Caco-2 (cell line): ENCODE measurements at places on chromosomes 6 and 20.
A peak's percentile ranks its signal among the peaks of the same experiment; 100 is the strongest.

DNA sequence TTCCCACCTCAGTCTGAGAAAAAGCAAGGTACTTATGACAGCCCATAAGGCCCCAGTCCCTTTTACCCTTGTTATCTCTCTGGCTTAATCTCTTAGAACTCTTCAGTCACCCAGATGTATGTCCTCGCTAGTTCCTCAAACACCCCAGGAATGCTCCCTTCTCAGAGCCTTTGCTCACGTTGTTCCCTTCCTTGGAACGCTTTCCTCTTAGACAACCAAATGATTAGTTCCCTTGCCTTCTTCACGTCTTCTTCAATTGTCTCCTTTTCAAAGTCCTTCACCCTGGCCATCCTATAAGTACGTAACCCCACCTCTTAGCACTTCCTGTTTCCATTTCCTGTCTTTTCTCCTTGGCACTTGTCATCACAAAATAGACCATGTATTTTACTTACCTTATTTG, 1.1 kb upstream of the APOBEC2 start:
- no peak for DNase-seq

DNA sequence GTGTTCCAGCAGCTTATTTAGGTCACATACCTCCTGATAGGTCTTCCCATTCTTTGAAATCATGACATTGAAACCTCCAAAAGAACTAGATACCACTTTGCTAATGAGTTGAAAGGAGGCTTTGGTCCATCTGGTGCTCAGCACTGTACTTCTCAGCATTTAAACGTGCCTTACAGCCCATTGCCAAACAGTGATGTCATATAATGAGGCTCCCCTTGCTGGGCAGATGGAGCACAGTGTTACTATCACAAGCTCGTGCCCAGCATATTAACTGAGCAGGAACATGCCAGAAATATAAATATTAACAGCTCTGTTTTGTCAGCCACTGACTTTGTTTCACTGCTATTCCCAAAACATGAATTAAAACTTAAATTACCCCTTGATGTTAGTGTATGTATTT, 25.5 kb upstream of the MAPK13 start:
- no peak for DNase-seq

DNA sequence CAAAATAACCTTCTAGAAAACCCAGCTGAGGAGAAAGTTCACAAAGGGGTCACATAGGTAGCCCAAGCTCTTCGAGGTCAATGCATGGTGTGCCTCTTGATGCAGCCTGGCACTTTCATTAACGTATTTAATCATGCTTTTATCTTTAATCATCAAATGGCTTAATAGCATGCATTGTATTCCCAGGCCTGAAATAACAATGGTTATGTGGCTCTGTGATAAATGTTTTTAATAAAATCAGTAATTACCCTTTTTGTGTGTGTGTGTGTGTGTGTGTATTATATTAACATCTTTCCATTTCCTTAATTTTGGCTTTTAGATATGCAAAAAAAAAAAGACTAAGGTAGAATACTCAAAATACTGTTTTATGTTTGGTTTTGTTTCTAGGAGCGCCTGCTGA, 681.8 kb downstream of the PTPRT start:
- DNase-seq = no peak

DNA sequence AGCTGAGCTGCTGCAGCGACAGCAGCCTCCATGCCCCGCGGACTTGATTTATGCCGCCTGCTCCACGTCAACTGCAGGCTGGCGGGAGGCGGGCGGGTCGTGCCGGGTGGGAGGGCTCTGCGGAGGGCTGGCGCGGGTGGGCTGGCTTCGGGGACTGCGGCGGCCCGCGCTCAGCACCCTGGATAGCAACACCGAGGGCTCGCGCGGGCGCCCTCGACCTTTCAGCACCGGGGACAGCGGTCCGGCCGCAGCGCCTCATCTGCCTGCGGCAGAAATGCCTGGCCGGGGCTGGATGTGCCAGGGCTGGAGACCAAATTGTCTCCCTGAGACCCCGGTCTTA, 792 bp downstream of the SNAP25 start:
- peak; percentile 62 for DNase-seq

DNA sequence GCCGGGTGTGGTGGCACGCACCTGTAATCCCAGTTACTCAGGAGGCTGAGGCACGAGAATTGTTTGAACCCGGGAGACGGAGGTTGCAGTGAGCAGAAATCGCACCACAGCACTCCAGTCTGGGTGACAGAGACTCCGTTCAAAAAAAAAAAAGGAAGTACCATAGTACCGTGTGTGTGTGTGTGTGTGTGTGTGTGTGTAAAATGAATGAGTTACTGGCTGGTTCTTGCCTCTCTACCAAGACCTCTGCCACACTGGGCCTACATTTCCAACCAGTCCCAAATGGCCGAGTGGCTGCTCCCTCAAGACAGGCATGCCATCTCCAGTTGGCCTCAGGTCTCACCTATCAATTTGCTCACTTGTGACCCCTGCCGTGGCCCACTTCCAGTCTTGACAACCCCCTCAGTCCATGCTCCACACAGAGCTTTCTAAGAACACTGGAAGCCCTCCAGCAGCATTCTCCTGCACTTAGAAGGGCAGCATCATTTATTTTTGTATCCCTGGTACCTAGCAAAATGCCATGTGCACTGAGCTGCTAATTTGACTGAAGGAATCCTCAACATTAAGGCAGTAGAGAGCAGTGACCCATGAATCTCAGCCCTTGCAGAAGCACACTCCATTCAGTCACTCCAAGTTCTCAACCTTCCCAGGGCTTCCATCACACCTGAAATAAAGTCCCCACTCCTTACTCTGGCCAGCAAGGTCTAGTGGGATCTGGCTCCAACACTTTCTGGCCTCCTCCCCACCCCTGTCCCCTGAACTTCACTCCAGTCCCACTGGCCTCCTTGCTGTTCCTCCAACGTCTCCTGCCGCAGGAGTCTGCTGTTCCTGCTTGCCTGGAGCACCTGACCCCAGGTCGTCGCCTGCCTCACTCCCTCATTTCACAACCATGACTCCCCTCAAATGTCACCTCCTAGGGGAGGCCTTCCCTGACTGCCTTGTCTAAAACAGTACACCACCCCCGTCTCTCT, 29.9 kb downstream of the COX4I2 start:
- peak; percentile 65 for DNase-seq

DNA sequence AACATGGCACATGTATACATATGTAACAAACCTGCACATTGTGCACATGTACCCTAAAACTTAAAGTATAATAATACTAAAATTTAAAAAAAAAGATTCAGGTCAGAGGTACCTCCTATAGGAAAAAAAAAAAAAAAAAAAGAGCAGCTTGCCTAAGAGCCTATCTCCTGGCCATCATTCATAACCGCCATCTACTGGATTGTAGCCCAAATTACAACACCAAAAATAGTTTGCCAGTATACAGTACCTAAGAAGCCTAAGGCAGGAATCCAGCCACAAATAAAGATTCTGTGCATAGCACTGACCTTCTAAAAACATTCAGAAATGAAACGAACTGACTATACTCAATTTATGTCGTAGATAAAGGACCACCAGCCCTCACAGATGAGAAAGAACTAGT, 438.4 kb upstream of the ADGRB3 start:
- no peak for DNase-seq

- DNase-seq = no peak
Measured at GRCh38 chr6:82381278-82381677, 17.7 kb downstream of the TPBG start.

GRCh38 chr6:20918868-20919267, 384.6 kb downstream of the CDKAL1 start:
- DNase-seq = no peak

DNA sequence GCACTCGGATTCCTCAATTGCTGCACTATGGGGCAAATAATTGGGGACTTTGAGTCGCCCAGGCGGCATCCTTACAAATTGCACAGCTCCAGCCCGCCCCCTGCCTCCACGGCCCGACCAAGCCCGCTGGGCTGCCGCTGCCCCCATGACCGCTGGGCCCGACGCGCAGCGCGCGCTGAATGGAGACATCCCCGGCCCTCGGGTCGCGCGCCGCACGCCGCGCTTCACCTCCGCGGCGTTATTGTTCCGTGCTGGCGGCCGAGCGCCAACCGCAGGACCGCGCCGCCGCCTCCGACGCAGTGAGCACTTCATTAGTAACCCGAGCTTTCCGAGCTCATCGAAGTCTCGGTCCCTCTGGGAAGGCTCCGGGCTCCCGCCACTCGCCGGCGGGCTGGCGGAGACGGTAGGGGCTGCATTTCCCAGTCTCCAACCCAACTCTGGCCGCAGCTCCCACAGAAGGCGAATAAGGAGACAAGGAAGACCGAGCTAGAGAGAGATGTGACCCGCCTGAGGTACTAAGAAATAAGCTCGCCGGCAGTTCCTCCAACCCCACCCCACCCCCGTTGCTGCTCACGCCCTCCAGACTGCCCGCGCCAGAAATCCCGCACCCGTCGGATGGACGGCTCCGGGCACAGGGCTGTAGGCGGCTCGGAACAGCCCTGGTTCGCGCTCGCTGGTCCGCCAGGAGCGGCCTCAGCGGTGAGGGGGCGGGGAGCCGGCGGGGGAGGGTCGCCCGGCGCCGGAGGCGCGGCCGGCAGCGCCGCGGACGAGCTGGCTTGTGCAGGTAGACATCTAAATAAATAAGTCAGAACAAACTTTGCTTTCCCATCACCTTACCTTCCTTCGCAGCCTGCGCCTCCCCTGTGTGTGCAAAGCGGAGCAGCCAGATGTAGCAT, 703 bp downstream of the EPHA7 start:
- DNase-seq = peak; percentile 18

- DNase-seq = no peak
Measured at GRCh38 chr6:78771586-78771985, 95.8 kb upstream of the IRAK1BP1 start.

GRCh38 chr20:41003143-41003935, 25.3 kb upstream of the TOP1 start:
- peak; percentile 96 for DNase-seq

- no peak for DNase-seq
Measured at GRCh38 chr6:87922196-87922946, 125.3 kb upstream of the SPACA1 start.

DNA sequence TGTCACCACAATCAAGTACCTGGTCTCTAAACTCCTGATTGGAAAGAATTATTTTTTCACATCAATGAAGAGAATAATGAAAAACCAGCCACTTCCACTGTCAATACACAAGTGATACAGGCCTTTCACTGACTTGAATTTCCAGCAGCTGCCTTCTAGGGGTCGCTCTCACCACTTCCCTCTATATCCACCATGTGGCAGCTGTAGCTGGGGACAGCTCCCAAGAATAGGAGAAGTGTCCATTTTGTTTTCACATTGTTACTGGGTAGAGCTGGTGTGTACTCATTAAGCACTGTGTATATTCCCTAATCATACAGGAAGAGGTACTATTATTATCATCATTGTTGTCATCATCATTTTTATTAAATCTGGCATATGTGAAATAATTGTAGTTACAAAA, 438.4 kb upstream of the SPTLC3 start:
- peak; percentile 60 for DNase-seq

- DNase-seq = no peak
Measured at GRCh38 chr6:125930765-125931418, 25.7 kb upstream of the HINT3 start.

- no peak for DNase-seq
Measured at GRCh38 chr6:28207510-28208110, 17.5 kb upstream of the ZSCAN9 start.

GRCh38 chr20:42173440-42173839, 555.3 kb upstream of the CHD6 start:
- DNase-seq = no peak

DNA sequence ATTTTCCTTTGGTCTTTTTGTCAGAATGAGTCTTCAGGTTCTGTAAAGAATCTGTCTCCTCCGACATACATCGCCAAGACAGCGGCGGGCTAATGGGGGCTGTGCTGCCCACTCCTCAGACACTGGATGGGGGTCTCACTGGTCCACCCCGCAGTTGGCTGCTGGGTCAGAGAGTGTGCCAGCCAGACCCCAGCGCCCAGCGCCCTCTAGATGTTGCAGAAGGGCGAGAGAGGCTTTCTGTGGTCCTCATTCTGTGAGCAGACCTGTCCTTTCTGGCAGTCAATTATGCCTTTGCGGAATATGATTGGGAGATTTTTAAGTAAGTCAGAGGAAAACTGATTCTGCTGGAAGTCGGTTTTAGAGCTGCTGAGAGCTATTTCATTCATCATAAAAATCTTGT, 7.8 kb upstream of the CCR6 start:
- no peak for DNase-seq

GRCh38 chr20:45114465-45115385, at the start of gene WFDC5:
WFDC5 (minus strand) TSS chr20:45115174; CDS start chr20:45115083, 91 bp downstream.
- DNase-seq = no peak

GRCh38 chr6:4884646-4885340, 108.6 kb downstream of the CDYL start:
- no peak for DNase-seq

DNA sequence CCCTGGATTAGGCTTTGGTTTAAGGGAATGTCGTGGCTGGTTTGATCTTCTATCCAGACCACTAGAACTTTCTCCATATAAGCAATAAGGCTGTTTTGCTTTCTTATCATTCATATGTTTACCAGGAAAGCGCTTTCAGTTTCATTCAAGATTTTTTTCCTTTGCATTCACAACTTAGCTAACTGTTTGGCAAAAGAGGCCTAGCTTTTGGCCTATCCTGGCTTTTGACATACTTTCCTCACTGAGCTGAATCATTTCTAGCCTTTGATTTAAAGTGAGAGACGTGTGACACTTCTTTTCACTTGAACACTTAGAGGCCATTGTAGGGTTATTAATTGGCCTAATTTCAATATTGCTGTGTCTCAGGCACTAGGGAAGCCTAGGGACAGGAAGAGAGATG, 1.7 kb upstream of the FAM50B start:
- DNase-seq = no peak

GRCh38 chr20:57940868-57941522, 231.2 kb upstream of the PMEPA1 start:
- no peak for DNase-seq

DNA sequence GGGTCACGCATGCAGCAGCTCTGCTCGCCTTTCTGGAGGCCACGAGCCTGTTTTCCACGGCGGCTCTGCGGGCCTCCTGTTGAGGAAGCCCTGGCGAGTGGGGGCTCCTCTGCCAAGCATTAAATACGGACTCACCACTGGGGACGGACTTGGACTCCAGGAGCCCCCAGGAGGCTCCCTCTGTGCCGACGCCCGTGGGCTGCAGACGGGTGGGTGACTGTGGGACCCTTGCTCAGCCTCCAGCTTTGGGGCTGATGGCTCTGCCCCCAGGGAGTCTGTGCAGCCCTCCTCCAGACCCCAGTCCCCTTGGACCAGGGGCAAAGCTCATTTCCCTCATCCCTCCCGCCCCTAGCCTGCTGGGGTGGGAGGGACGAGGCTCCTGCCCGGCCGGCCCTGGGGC, 236.2 kb downstream of the TAF4 start:
- DNase-seq = no peak
